ENCODE measurements at places on chromosomes 7 and 10.

DNA sequence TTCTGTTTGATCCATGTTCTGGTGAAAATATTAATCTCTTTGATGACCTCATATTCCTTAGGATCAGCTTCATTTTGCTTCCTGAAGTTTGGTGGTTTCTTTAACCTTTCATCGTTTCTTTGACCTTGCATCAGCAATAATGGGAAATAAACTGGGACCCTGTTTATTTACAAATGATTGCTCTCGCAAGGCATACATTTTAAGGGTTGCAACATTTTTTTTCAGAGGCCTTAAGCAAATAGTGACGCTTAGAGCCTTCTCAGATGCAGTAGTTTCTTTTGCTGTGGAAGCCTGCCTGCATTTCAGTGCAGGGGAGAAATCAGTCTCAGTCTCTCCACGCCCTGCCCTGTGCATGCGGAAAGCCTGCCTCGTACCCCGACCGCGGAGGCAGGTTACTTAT lies 139.1 kb upstream of the NPS start:
- DNase-seq = no peak

GRCh38 chr10:43957267-43958070 lies 308.8 kb upstream of the ZNF32 start:
- no peak for DNase-seq

DNA sequence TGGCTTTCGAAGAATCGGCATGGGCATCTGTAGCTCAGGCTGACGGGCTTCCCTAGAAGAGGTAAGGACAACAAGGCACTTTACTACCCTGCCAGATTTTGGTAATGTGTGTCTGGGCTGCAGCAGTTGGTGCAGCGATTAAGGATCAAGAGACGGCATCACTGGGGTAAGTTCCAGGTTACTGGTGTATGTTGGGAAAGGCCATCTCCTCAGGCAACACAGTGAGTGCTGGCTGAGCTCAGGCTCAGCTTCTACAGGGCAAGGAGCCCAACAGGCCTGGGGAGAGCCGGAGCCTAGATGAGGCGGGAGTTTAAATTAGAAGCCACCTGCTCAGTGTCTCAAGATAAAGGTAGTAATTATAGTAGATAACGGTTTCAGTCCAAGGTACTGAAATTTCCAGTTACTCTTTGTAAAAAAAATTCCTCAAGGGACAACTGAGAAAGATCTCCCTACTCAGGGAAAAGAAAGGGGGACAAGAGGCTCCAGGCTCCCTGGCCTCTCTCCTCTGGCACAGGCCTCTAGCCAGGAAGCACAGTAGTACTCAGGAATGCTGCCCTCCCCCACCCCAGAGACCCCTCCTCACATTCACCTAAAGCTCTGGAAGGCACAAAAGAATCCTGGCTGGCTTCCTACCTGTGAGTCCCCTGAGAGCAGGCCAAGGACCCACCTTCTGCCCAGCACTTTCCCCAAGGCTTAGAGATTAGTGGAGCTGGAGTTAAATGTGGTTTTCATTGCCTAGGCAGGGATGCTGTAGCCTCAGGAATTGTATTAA lies 3.9 kb downstream of the CXCL12 start:
- no peak for DNase-seq

- DNase-seq = no peak
Observed at GRCh38 chr7:28483112-28483511, 70.8 kb downstream of the CREB5 start.

GRCh38 chr7:151570366-151570915 lies 50.7 kb upstream of the RHEB start:
- peak; percentile 68 for DNase-seq

DNA sequence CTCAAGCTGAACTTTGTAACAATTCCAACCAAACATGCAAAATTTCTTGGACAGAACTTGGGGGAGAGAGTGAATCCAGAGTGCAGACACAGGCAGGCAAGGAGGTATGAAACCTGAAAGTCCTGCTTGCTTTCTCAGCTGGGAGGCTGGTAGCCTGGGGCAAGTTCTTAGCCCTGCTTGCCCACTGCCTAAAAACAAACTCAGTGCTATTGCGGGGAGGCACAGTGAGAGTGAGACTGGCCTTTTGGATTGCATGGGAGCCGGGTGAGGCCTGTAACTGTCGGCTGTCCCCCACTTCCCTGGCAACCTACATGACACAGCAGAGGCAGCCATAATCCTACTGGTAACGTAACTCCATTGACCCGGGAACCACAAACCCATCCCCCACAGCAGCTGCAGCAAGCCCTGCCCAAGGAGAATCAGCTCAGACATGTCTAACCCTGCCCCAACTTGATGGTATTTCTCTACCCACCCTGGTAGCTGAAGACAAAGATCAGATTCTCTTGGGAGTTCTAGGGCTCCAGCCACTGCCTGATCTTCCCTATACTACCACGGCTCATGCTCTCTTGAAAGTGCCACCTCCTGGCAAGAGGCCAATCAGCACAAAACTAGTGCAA lies 663.6 kb downstream of the GRM8 start:
- DNase-seq = no peak

- no peak for DNase-seq
Observed at GRCh38 chr7:70777251-70777650, 354.7 kb upstream of the GALNT17 start.

GRCh38 chr7:127252377-127252713 lies 396 bp downstream of the GRM8 start:
- DNase-seq = no peak

- no peak for DNase-seq
Observed at GRCh38 chr7:1248143-1248915, 15.7 kb downstream of the UNCX start.

GRCh38 chr7:24874791-24875190 lies 105.2 kb downstream of the OSBPL3 start:
- DNase-seq = no peak

DNA sequence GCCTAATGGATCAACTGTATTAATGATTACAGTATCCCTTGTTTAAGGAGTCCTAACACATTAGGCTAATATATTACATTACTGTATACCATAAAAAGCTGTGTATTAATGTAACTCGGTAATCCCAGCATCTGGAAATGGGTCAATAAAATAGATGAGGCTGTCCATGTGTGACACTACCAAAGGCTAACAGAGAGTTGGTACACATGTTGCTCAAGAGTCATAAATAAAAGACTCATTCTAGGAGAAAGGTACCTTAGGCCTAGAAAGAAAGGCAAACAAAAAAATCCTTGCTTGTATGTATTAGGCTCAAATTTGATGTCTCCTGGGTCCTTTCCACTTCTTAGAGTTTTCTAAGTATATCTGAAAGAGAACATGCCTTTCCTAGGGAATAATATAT lies 14.6 kb downstream of the MCMBP start:
- no peak for DNase-seq

- no peak for DNase-seq
Observed at GRCh38 chr7:82690929-82691328, 247.4 kb upstream of the CACNA2D1 start.

GRCh38 chr7:37045681-37046179 lies 321.4 kb upstream of the AOAH start:
- no peak for DNase-seq

- peak; percentile 33 for DNase-seq
Observed at GRCh38 chr10:69045441-69046300, 42.2 kb upstream of the SRGN start.

- DNase-seq = no peak
Observed at GRCh38 chr7:101676956-101677355, 47.9 kb upstream of the MYL10 start.

- no peak for DNase-seq
Observed at GRCh38 chr7:30144657-30145306, 10.0 kb downstream of the MTURN start.

DNA sequence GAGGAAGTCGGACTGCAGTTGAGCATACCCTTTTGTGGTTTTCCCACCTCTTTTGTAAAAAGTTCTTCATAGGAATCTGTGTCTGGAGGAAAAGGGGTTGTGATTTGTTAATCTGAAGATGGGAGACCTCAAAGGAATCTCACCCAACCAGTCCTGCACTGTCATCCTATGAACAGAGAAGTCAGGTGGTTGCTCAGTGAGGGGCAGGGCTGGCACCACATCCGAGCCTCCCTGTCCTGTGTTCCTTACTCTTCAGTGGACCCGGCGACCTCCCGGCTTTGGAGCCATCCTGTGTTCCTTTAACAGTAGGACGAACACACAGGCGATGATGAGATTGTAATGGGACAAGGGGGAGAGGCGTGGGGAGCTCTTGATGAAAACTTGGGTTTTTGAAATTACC lies 2.8 kb upstream of the MGMT start:
- no peak for DNase-seq

- no peak for DNase-seq
Observed at GRCh38 chr10:62008946-62009345, 107.4 kb downstream of the ARID5B start.

- no peak for DNase-seq
Observed at GRCh38 chr7:39168403-39169098, 190.8 kb downstream of the POU6F2 start.

GRCh38 chr7:140209866-140210609 lies 33.3 kb upstream of the KDM7A start:
- DNase-seq = no peak

GRCh38 chr7:106621393-106622132 lies 39.4 kb downstream of the CCDC71L start:
- DNase-seq = no peak

DNA sequence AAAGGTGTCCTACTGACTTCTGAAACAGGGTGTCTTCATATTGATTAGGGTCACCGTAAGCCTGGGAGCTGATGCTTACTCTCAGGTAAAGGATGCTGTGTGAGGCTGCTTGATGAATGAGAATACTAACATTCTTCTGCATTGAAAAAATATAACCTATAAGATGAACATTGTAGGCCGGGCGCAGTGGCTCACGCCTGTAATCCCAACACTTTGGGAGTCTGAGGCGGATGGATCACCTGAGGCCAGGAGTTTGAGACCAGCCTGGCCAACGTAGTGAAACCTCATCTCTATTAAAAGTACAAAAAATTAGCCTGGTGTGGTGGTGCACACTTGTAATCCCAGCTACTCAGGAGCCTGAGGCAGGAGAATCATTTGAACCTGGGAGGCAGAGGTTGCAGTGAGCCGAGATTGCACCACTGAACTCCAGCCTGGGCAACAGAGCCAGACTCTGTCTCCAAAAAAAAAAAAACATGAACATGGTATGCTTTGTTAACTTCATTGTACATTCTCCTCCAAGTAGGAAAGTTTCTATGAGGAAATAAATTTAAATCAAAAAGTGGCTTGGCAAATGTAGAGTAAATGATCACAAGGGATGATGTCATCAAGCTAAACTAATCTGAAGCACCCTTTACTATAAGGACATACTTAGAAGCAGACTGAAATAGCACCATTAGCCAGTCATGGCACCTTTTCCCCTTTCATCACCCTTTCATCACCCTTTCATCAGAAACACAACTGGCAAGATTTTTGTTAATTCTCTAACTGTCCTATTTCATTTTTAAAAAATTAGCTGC lies 1.5 kb upstream of the BRAF start:
- DNase-seq = no peak

DNA sequence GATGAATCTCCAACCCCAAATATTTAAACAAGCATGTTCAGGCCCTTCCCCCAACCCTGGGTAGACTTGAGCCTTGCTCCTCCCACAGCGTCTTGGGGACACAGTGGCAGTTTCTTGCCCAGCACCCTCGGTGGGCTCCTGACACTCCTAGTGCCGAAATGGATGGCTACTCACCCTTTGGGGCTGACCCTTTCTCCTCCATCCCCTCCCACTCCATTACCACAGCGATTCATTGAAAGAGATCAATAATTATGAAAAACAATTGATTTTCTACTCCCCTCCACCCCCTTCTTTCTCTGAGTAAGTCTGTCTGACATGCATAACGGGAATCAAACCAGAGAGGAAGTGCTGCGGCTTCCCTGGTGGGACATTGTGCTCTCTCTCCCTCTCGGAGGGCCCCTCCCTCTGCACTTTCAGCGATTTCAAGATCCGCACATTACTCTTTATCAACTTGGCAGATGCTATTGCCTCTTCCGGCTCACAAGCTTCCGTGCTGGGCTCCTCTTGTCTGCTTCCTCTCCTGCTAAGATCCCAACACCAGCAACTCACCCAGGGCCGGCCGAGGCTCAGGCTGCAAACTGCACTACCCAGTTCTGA lies 79.0 kb upstream of the PLXNA4 start:
- peak; percentile 26 for DNase-seq

DNA sequence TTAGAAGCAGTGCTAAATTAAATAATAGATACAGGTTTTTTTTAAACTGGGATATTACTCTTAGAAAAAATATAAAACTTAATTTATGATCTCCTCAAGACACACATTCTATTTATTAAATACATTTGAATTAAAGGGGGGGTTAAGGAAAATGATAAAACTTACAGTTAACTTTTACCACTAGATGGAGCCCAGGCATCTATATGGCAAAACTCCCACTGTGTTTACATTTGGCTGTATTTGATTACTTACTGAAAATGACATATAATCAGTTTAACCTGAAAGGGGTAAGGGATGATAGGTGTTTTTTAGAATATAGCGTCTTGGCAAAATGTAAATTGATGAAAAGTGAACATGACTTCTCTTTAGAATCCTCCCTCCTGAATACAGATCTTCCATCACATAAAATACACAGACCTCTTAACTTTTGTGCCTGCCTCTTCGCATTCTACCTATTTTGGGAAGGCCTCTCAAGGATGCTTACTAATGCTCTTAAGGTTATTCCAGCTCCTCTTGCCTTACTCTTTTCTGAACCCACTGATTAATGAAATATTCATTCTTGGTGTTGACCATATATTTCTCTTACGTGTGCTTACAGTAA lies 235.7 kb downstream of the AGMO start:
- DNase-seq = peak; percentile 77

- no peak for DNase-seq
Observed at GRCh38 chr7:41185851-41186250, 517.0 kb downstream of the INHBA start.

DNA sequence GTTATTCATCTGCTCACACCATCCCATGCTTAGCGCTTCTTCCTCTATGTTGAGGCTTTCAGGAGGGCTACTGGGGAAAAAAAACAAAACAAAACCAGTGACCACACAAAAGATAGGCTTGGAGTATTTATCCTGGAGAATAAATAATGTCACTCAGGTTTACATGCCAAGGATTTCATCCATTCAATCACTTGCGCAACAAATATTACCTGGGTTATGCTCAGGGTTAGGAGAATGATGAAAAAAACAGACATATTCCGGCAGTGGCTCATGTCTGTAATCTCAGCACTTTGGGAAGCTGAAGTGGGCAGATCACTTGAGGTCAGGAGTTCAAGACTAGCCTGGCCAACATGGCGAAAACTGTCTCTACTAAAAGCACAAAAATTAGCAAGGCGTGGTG lies 3.3 kb upstream of the ELOVL3 start:
- no peak for DNase-seq

DNA sequence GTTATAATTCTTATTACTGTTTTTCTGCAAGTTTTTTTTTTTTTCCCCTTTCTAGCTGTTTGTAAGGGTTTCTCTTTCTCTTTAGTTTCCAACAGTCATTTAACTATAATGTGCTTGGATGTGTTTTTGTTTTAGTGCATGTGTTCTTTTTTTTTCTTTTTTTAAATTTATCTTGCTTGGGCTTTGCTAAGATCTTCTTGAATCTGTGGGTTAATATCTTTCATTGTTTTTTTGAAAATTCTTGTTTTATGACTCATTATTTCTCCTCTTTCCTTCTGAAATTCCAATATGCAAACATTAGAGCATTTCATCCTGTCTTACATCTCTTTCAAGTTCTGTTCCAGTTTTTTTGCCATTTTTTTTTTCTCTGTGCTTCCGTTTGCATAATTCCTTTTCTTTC lies 5.7 kb upstream of the HK1 start:
- peak; percentile 42 for DNase-seq
